ENCODE measurements at places on chromosomes 1 and 21.

- no peak for DNase-seq
These were observed 23.9 kb upstream of the ITLN2 start for GRCh38 chr1:160978510-160978927.

DNA sequence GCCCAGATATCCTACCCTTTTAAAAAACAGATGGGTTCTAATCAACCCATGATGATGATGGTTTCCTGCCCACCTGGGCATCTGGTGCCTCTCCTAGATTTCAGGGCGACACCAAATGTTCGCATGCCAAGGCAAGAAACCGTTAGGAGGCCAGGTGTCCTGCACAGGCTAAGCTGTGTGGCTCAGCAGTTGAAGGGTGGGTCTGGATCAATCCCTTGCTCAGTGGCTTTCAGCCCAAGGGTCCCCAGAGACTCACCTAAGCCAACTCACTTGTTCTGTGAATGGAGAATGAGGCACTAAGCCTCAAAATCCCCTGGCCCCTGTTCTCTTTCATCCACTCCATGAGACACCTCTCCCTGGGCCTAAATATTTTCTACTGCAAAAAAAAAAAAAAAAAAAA lies 169.1 kb upstream of the EDN2 start:
- no peak for DNase-seq

GRCh38 chr1:30001011-30001731 lies 722.2 kb downstream of the MATN1 start:
- DNase-seq: no peak

- peak; percentile 88 for DNase-seq
These were observed 109.6 kb downstream of the KCNN3 start for GRCh38 chr1:154760469-154760933.

DNA sequence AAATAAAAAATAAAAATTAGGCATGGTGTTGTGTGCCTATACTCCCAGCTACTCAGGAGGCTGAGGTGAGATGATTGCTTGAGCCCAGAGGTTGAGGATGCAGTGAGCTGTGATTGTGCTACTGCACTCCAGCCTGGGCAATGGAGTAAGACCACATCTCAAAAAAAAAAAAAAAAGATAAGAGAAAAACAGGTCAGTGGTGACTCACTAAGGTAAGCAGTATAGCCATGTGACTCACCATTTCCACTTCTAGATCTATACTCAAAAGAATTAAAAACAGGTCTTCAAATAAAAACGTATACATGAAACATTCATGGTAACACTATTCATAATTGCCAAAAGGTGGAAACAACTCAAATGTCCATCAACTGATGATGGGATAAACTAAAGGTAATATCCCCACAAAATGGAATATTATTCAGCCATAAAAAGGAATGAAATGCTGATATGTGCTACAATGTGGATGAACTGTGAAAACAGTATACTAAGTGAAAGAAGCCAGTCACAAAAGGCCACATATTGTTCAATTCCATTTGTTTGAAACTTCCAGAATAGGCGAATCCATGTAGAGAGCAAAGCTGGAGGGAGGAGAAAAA lies 75.1 kb downstream of the ZNF281 start:
- DNase-seq: no peak

DNA sequence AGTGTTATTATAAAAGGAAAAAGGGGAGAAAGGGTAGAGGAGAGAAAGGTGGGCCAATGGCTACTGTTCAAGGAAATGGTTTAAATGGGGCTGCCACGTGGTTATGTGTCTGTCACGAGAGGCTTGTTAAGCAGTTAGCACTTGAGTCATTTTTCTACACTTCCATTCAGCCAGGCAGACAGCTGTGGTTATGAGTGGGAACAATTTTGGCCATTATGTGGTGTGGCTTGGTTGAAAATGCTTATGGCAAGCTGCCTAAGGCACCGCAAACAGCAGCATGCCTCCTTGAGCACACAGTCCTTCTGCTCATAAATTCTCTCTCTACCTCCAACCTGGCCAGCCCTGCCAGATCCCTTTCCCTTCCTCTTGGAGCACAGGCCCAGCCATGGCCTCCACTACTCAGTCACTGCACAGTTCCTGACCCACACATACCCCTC lies 3.2 kb upstream of the SRM start:
- peak; percentile 82 for DNase-seq

- no peak for DNase-seq
These were observed 106.2 kb downstream of the RUNX1 start for GRCh38 chr21:34942911-34943310.

DNA sequence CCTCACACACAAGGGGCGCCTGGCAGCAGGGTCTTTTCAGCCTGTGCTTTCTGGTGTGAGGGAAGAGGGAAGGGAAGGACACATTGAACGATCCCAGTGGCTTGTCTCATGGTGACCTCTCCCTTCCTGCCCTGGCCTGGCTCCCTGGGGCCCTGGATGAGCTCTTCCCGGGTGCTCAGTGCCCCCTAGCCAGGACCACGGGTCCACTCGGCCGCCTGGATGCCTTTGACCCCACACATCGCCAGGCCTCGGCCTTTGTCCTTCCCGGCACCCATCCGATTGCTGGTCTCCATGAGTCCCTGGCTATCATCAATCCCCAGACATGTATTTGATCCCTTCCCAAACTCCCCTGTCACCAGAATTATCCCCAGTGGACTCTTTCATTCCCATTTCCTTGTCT lies 6.0 kb upstream of the TFF3 start:
- DNase-seq: no peak

DNA sequence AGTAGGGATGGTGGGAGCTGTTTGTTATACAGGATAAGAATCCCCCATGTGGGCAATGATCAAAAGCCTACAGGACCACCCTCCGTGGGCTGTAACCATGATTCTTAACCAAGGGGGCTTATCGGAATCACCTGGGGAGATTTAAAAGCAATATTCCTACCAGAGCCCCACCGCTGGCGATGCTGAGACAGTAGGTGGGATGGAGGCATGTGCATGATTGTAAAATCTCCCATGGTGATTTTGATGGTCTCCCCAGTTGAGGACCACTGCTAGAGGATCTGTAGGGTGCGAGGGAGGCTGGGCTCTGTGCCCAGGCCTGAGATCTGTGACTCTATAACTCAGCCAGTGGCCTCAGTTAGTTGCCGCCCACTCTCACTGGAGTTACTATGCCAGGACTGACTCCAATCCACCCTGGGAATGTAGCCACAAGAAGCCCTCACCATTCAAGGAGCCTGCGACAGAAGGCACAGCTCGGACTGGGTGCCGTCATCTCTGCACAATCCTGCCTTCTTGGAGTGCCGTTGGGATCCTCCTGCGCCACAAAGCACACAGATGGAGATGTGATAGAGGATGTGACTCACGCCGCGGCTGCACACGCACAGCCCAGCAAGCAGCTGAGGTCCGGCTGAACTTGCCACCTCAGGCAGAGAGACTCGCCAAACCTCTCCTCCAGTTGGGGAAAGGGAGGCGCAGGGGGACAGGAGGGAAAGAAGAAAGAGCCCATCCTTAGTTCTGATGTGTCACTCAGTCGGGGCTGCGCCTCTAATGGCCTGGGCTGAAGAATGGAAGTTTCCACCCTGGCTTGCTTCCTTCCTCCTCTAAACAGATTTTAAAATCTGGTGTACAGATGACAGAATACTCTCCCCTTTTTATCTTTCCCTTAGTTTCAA lies 26.5 kb downstream of the AKNAD1 start:
- DNase-seq: no peak

- no peak for DNase-seq
These were observed 66.9 kb downstream of the NFIA start for GRCh38 chr1:61149010-61149860.

DNA sequence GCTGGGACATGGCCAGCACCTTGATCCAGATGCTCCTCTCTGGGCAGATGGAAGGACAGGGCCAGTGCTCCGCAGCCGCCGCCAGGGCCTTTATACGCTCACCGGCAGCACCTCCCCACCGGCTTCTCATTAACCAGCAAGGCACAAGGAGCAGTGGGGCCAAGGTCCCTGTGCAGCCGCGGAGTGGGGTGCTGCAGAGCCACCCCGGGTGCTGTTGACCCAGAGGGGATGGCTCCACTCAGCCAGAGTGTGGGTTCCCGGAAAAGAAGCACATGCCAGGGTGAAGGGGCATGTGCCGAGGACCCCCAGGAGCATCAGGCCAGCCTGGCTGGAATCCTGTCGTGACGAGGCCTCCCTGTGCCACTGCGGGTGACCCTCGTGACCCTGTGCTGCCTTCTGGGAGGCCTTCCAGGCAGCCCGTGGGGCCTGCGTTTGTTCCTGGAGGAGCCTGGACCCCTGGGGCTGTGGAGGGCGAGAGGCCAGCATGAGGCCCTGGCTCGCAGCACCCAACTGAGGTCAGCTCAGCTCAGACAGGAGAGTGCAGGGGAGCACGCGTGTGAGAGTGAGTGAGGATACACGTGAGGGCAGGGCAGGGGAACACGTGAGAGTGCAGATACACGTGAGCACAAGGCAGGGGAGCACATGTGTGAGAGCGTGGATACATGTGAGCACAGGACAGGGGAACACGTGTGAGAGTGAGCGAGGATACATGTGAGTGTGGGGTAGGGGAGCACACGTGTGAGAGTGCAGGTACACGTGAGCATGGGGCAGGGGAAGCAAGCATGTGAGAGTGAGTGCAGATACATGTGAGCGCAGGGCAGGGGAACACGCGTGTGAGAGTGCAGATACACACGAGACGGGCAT lies at the start of gene FTCD:
FTCD (minus strand) TSS at position 66 of the 864 bp plus-strand sequence; CDS start at position 10, 56 bp downstream.
- no peak for DNase-seq

GRCh38 chr1:89837036-89837481 lies 16.2 kb downstream of the LRRC8D start:
- no peak for DNase-seq

GRCh38 chr1:116266864-116267212 lies 106.2 kb upstream of the ATP1A1 start:
- DNase-seq: no peak

- no peak for DNase-seq
These were observed 3.8 kb upstream of the SLC30A2 start for GRCh38 chr1:26049531-26050247.

DNA sequence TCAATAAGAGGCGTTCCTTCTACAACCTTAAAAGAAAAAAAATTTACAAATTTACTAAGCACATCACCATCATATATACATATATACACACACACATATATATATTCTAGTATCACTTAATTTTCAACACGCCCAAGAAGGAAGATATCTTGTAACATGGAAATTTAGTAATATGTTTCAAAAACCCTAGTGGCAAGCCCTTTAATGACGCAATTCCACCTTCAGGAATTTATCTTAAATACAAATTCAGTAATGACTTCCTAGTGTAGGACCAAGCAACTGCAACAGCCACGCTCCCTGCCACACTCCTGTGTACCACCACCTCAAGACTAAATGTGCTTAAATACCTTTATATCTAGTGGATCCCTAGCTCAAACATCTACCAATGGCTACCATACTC lies 12.5 kb downstream of the LBR start:
- DNase-seq: no peak

GRCh38 chr1:19643121-19643520 lies 990 bp upstream of the NBL1 start:
- DNase-seq: no peak

- no peak for DNase-seq
These were observed 14.0 kb downstream of the NES start for GRCh38 chr1:156663178-156663577.

DNA sequence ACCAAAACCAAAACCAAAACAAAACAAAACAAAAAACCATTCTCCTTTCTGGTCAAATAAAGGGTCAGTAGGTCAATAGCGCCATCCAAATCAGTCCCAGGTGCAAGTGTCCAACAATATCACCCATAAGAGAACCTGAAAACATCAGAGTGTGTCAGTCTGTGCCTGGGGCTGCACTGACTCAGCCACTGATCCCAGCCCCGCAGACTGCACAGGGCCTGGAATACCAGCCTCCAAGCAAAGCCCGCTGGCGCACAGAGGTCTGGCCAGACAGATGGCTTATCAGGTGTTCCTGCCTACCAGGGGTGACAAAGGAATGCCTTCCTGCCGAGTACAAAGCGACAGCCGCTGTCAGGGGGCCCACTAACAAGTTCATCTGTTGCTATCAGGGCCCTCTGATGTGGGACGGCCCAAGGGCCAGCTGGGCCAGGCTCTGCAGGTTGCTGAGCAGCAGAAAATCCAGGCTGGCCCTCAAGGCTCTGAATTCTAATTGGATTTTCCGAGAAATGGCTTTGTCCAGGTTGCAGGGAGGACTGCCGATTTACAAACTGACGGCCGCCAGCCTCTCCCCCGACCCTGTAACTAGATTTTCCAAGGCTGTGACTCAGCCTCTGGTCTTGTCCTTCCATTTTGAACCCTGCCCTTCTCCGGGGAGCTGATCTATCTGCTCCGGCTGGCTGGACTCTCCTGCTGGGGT lies 13.7 kb upstream of the TMEM51 start:
- no peak for DNase-seq

DNA sequence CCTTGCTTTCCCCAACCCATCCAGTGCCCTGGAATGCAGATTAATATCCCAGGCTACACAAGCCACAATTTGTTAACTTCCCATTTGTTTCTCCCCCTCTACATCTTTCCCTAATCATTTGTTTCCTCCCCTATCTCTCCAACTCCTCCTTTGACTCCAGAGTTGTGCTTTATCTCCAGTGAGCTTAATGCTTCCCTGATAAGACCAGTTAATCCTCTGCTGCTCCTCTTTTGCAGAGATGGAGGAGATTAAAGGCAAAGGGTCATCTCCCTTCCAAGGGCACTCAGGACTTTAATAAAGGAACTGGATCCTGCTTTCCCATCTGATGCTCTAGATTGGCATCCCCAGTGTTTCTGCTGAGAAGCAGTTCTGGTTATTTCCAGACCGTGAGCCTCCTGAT lies 7.1 kb downstream of the FAM78B start:
- no peak for DNase-seq

DNA sequence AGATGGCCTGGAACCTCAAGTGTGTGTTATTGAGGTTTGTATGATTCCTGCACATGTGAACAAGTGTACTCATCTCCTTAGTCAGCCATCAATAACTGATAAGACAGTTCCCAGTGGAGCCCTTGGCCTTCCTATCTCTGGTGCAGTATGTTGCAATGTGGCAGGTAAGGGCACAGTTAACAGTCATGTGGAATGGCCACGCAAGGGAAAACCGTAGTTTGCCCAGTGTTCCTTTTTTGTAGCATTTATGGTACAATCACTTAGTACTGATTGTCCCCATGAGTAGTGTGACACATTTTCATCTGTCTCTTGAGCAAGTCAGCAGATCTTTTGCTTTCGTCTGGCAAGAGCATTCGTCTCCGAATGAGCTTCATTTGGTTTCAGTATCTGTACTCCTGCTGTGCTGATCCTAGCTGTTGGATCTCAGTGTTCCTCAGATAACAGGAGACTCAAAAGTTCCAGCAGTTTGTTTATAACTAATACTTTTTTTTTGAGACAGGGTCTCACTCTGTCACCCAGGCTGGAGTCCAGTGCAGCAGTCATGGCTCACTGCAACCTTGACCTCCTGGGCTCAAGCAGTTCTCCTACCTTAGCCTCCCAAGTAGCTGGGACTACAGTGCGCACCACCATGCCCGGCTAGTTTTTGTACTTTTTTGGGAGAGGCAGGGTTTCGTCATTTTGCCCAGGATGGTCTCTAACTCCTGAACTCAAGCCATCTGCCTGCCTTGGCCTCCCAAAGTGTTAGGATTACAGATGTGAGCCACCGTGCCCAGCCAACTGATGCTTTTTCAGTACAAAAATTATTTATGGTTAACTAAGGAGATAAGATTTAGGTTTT lies 8.2 kb downstream of the CTPS1 start:
- DNase-seq: no peak

- DNase-seq: no peak
These were observed 6.3 kb upstream of the GPR25 start for GRCh38 chr1:200866521-200866920.

Data from stimulated activated effector memory CD8-positive, alpha-beta T cell treated with anti-CD3 and anti-CD28 coated beads, Interleukin-12 subunit alpha, Interleukin-12 subunit beta, amount 100 ng/mL, for 72 hours (primary cell).